ENCODE measurements at places on chromosomes 16 and 17.

GRCh38 chr17:44308865-44309264 lies 464 bp downstream of the RUNDC3A start:
- no peak for DNase-seq

- DNase-seq, result peak; percentile 99
Observed at GRCh38 chr16:85420501-85421337, 192.4 kb upstream of the GSE1 start.

DNA sequence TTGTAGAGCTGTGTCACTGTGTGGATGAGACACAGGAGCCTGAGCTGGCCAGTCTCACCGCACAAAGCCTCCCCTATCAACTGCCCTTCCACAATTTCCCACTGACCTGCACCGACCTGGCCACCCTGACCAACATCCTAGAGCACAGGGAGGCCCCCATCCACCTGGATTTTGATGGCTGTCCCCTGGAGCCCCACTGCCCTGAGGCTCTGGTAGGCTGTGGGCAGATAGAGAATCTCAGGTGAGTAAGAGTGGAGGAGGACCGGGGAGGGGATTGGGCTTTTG lies 37.4 kb downstream of the NLRC5 start:
- DNase-seq, result no peak

- no peak for DNase-seq
Observed at GRCh38 chr17:58368860-58369213, 16.8 kb upstream of the SUPT4H1 start.

GRCh38 chr17:56754523-56755208 lies 79.1 kb downstream of the C17orf67 start:
- DNase-seq, result no peak

- DNase-seq, result no peak
Observed at GRCh38 chr17:1029922-1030644, 33.2 kb downstream of the TIMM22 start.

All from activated CD8-positive, alpha-beta memory T cell treated with anti-CD3 and anti-CD28 coated beads, Interleukin-2, amount 50 U/mL, for 48 hours (primary cell).